Fibroblast of lung (primary cell): ENCODE measurements at places on chromosomes 11 and 22. TPM values are rescaled to one million over a fixed set of nuclear protein-coding genes. Genes with fewer than 3 reads are reported as not detected.

Gene GGTLC2
- not detected in 2 replicates for polyA plus RNA-seq

Gene AQP11
- 1.3 and 1.6 TPM in 2 replicates for polyA plus RNA-seq

Gene CENPM
- polyA plus RNA-seq = 5.9 and 23.4 TPM in 2 replicates

Gene LARGE2
- not detected in 2 replicates for polyA plus RNA-seq

Gene PIWIL4
- polyA plus RNA-seq = 0.76 and 1.2 TPM in 2 replicates

Gene ARHGAP8
- 0.07 TPM in 1 of 2 replicates, not detected in the other for polyA plus RNA-seq

Gene DEPDC7
- 6.7 and 8.7 TPM in 2 replicates for polyA plus RNA-seq

Gene VSIG10L2
- not detected in 2 replicates for polyA plus RNA-seq

Gene RRP8
- 12.6 and 13.2 TPM in 2 replicates for polyA plus RNA-seq

Gene OR52M1
- polyA plus RNA-seq = not detected in 2 replicates

Gene PYGM
- polyA plus RNA-seq = 0.18 and 1.9 TPM in 2 replicates

Gene CALCB
- polyA plus RNA-seq = 0.06 TPM in 1 of 2 replicates, not detected in the other

Gene CCDC87
- polyA plus RNA-seq = 0.11 and 0.15 TPM in 2 replicates

Gene CPT1B
- 0.70 and 0.82 TPM in 2 replicates for polyA plus RNA-seq

Gene KLHL35
- polyA plus RNA-seq = 0.42 and 0.66 TPM in 2 replicates

Gene P2RY2
- polyA plus RNA-seq = 0.05 TPM in 1 of 2 replicates, not detected in the other

Gene TRIM48
- not detected in 2 replicates for polyA plus RNA-seq

Gene KIRREL3
- polyA plus RNA-seq = 1.8 and 6.1 TPM in 2 replicates

Gene OR52E8
- polyA plus RNA-seq = not detected in 2 replicates

Gene PKP3
- 0.17 and 0.24 TPM in 2 replicates for polyA plus RNA-seq

Gene KCTD17
- 10.6 and 19.2 TPM in 2 replicates for polyA plus RNA-seq

Gene DERL3
- 0.42 and 0.55 TPM in 2 replicates for polyA plus RNA-seq

Gene AP5B1
- 1.6 and 2.0 TPM in 2 replicates for polyA plus RNA-seq

Gene CELF1
- 72.6 and 81.1 TPM in 2 replicates for polyA plus RNA-seq

Gene C11orf16
- not detected in 2 replicates for polyA plus RNA-seq

Gene MPPED1
- not detected in 2 replicates for polyA plus RNA-seq

Gene NAALADL1
- polyA plus RNA-seq = 14.8 and 14.9 TPM in 2 replicates

Gene FAM227A
- polyA plus RNA-seq = 0.19 and 0.69 TPM in 2 replicates

Gene OR4C5
- polyA plus RNA-seq = not detected in 2 replicates

Gene OR10A2
- polyA plus RNA-seq = not detected in 2 replicates

Gene DDTL
- polyA plus RNA-seq = 0.36 and 0.51 TPM in 2 replicates

Gene STK33
- 2.0 and 3.3 TPM in 2 replicates for polyA plus RNA-seq

Gene MOV10L1
- 0.03 and 0.40 TPM in 2 replicates for polyA plus RNA-seq

Gene DSCAML1
- not detected in 2 replicates for polyA plus RNA-seq

Gene OR2D2
- polyA plus RNA-seq = not detected in 2 replicates

Gene C22orf31
- polyA plus RNA-seq = 0.14 TPM in 1 of 2 replicates, not detected in the other

Gene CACNA1I
- polyA plus RNA-seq = 0.01 TPM in 1 of 2 replicates, not detected in the other

Gene OR1S2
- polyA plus RNA-seq = not detected in 2 replicates

Gene DEUP1
- not detected in 2 replicates for polyA plus RNA-seq

Gene ARHGAP32
- 4.0 and 5.7 TPM in 2 replicates for polyA plus RNA-seq

Gene FAM118B
- polyA plus RNA-seq = 27.5 and 30.3 TPM in 2 replicates
